CD4-positive, alpha-beta memory T cell (primary cell): ENCODE measurements at places on chromosomes 4 and X. TPM values are rescaled to one million over a fixed set of nuclear protein-coding genes. Genes with fewer than 3 reads are reported as not detected.

DNA sequence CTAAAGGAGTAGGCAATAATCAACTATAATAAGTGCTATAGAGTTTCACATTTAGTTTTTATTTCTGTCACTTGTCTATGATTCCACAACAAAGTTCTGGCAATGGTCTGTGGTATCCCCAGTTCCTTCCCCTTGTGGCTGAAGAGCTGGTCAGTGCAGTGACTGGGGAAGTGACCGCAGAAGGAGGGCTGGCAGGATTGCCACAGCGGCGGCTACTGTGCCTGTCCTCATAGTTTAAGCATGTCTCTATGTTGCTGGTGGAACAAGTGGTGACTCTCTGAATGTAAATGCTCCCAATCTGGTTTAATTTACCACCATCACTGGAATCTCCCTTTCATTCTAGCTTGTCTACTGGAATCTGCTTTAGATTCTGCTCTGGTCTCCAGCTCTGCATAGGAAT, 170.6 kb upstream of the GK2 start:
- no peaks in the 10 kb centered on the region for H3K36me3 ChIP-seq
- no peak overlapping the region for H3K27ac ChIP-seq
- no peak for DNase-seq

DNA sequence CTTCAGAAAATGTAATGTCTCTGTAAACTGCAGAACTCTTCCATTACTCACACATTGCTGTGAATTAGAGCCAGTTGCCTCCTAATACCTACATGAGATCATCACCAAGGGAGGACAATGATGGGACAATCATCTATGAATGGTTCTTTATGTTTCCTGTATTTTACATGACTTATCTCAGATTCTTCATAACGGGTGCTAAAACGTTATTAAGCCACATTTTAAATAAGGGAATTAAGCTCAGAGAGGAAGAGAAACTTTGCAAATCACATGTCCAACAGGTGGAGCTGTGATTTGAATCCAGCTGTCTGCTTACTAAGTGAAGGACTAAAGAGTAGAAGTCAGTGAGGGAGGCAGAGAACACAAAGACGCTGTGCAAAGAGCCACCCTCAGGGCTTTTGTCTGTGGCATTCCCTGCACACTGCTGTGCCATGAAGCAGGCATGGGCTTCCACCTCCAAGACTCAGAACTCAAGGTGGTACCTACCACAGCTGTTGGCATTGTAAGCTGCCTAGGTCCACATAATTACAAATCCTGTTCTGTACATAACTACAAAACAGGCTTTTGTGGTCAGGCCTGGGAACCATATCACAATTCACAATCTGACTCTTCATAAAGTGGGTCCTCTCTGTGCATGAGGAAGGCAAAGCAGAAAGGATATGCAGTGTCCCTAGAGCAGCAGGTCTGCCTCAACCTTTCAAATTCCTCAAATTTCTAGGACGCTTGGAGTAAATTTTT, 12.8 kb downstream of the TBC1D9 start:
- H3K4me3 ChIP-seq, result no peak overlapping the region
- H3K4me1 ChIP-seq, result no peaks in the 10 kb centered on the region
- H3K27ac ChIP-seq, result no peak overlapping the region

DNA sequence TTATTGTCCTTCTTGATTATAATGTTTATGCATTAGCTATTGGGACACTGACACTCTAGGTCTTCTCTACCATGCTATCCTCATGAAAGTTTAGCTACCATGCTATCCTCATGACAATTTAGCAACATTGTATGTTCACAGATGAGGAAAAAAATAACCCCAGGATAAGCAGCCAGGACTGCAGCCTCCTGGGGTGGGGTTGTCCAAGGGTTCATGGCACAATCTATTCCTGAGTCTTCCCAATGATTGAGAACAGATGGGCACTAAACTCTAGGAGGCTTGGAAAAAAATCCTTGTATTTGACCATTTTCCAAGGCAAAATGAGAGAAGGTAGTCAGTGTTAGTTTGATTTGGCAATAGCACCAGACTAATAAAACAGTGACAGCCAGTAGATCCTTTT, 619.8 kb upstream of the LCORL start:
- no peak overlapping the region for H3K4me3 ChIP-seq
- no peaks in the 10 kb centered on the region for H3K27me3 ChIP-seq
- no peak for DNase-seq
- H3K36me3 ChIP-seq, result no peaks in the 10 kb centered on the region

GRCh38 chr4:100299046-100299840, 109.0 kb upstream of the DDIT4L start:
- no peak for DNase-seq
- no peaks in the 10 kb centered on the region for H3K36me3 ChIP-seq
- no peak overlapping the region for H3K27ac ChIP-seq
- no peaks in the 10 kb centered on the region for H3K27me3 ChIP-seq
- H3K4me3 ChIP-seq, result no peak overlapping the region

Gene FOXR2
- not detected for total RNA-seq

Gene ZNF185
- 2.2 TPM for total RNA-seq

Gene TIMM17B
- 42.6 TPM for total RNA-seq
